ENCODE measurements at places on chromosomes 13 and 19.

DNA sequence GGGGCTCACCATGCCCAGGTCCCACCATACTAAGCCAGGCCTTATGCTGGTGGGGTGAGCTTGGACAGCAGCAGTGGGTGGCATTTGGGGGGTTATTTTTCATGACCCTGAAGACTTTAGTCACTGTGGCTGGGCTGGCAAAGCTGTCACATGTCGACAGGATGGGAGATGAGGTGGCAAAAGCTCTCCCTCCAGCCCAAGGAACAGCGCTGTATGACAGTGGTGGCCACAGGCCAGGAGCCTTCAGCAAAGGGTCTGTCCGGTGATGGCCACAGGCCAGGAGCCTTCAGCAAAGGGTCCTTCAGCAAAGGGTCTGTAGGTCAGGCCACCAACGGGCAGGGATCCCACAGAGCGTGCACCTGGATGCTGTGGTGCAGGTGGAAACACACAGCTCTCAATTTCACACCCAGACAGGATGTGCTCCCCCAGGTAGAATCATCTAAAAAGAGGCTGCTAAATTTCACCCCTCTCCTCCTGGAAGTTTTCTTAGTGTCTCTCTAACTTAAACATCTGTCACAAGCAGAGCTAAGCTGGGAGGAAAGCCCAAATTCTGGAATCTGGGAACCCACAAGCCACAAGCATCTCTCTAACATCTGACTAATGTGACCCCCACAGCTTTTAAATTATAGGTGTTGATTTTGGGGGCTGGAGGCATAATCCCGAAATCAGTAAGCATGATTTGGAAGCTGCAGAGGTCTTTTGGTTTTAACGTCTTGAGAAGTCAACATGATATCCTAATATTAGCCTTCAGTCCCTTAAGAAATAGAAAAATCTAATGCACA lies 23.0 kb downstream of the COL4A1 start:
- DNase-seq, result no peak

GRCh38 chr19:58380037-58380661 lies 681 bp downstream of the ZNF837 start:
- no peak for DNase-seq

DNA sequence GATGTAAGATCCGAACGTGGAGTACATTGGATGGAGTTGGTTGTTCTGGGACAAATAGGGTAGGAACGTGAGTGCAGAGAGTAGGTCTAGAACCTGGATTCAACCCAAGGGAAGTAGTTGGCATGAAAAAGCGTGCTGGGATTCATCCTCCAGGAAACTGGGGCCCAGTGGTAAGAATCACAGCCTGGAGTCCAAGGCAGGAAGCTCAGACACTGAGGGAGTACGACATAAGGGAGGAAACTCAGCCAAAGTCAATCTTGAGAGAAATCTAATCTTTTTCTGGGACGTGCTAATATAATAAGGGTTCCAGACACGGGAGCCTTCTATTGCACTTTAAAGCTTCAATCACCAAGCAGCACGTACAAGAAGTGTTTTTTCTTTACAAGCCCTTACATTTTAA lies 46.4 kb downstream of the DLEU7 start:
- no peak for DNase-seq

DNA sequence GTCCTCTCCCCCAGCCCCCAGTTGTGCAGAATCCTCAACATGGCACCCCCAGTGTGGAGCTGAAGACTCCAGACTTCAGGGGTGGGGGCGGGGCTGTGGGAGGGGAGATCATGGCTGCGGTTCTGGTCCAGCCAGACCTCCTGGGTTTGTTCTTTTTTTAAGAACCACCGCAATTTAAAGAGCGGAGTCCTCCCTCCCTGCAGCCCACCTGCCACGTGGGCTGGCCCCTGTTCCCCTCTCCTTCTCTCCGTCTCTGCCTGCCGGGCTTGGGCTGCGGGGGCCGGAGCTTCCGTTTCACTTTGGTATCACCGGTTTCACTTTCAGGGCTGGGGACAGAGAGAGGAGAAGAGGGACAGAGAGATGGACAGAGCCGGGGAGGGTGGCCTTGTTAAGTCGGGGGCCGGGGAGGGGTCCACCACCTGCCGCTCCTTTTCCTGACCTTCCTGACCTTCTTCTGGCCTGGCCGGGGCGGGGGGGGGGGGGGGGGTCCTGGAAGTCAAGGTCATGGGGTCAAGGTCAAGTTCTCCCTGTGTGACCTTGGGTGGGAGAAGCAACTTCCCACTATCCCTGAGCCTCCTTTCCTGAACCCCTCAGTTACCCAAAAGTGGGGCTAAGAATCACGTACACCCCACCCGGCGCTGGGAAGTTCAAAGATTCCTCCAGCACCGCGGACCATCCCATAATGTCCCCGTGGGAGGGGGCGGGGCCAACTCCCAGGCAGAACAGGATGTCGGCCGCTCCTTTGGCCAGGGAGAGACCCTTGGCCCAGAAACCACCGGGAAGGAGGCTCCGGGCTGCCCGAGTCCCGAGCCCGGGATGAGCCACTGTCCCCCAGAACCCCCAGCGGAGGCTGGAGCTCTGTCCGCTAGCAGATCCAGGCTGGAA lies 11.3 kb upstream of the ZBTB7A start:
- DNase-seq, result no peak

GRCh38 chr13:63942372-63942771 lies 2526.7 kb upstream of the PCDH20 start:
- DNase-seq, result no peak

DNA sequence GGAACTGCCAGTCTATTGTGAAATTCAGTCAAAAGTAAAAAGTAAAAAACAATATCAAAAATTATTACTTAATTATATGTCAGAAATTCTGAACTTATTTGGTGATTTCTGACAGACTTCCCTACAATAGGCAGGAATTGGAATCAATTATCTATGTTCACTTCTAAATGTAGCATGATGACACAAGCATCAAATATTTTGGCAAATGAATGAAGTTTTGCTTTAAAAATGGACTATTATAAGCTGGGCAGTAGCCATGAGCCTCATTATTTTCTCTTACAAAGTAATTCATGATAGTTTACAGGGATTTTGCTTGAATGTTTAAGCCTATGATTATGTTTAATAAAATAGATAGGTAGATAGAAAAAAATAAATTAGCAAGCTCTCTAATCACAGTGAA lies 582.6 kb downstream of the SLITRK6 start:
- no peak for DNase-seq

DNA sequence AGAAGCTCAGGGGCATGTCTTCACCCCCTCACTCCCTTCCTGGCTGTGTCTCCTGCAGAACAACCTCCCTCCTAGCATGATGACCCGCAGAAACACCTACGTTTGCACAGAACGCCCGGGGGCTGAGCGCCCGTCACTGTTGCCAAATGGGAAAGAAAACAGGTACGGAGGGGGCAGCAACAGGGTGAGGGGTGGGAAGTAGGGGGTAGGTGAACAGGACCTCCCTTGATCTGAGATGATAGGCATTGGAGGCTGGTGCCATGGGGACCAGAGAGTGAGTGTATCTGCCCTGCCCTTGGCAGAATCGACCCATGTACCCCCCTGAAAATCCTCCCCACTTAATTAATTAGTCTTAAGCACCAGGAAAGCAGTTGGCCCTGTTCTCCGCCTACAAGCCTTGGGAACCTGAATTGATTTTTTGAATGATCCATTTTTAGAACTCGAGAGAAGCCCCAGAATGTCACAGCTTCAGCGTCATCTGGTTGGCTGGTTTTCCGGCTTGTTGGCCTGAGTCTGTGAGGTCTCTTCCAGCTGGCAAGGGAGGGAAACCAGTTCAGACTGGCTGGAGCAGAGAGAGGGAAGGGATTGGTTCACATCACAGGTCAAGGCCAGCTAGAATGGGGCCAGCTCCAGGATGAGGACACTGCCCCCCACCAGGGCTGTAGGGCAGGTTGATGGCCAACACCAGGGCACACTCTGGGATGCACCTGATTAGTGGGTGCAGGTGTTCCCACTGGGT lies 28.2 kb downstream of the CKM start:
- no peak for DNase-seq

- no peak for DNase-seq
Measured at GRCh38 chr13:39217471-39217870, 179.2 kb downstream of the NHLRC3 start.

DNA sequence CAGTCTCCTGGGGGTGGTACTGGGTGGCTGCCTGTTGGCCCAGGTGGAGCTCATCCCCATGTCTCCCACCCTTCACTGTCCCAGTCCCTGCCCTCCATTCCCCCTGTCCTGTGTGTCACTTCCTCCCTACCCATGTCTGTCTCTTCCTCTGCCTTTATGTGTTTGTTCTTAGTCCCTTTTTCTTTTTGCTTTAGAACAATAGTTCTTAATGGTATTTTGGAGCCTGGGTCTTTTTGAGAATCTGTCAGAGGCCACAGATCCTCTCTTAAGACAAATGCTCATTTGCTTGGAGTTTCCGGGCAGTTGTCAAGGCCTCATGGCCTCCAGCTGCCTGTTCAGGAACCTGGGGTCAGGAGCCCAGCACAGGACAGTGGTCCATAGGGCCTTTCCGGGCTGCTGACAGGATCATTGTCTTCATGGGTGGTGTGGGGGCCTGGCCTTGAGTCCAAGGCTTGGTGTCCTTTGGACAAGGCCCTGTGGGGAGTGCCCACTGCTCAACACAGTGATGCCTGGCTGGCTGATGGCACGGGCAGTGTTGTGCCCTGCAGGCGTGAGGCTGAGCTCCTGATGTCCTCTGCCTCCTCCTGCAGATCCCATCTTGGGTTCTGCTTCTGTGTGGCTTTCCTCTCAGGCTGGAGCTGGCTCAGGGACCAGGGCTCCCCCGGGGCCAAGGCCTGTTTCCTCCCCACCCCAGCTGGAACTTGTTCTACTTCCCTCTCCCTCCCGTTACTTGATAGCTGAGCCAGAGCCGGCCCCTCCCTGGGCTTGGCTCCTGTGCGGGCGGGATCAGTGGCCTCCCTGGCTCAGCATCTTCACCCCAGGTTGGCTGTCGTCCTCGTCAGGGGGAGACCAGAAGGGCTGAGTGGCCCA lies 3.5 kb downstream of the EGLN2 start:
- DNase-seq, result no peak

GRCh38 chr19:2503521-2504109 lies 27.7 kb downstream of the GADD45B start:
- peak; percentile 50 for DNase-seq

- DNase-seq, result peak; percentile 11
Measured at GRCh38 chr19:1168572-1169410, 5.3 kb downstream of the SBNO2 start.

GRCh38 chr19:4932711-4933110 lies 23.4 kb downstream of the UHRF1 start:
- DNase-seq, result no peak

DNA sequence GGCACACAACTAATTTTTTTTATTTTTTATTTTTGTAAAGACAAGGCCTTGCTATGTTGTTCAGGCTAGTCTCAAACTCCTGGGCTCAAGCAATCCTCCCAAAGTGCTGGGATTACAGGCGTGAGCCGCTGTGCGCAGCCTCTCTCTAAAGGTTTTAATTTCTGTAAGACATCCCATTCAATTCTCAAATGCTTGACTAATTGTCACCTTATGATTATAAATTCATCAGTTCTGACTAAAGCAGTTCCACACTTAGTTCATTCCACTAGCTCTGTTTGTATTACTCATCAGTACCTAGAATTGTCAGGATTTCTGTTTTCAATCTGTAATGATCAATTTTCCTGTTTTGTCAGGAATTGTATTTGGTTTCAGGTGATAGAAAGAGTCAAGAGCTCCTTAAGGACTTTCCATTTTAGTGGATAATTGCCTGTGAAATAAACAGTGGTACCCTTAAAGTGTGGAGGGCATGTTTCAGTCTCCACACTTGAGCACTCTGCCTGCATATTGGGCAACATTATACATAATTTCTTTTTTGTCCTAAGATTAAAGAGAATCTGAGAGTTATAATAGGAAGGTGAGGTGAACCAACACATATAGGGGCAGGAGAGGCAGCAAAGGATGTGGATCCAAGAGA lies 27.6 kb downstream of the GPALPP1 start:
- DNase-seq, result no peak

- DNase-seq, result no peak
Measured at GRCh38 chr13:61277586-61278276, 137.9 kb downstream of the PCDH20 start.

- DNase-seq, result no peak
Measured at GRCh38 chr13:70814684-70815083, 706.4 kb upstream of the KLHL1 start.

- DNase-seq, result no peak
Measured at GRCh38 chr13:35916146-35916545, 215.0 kb downstream of the DCLK1 start.

DNA sequence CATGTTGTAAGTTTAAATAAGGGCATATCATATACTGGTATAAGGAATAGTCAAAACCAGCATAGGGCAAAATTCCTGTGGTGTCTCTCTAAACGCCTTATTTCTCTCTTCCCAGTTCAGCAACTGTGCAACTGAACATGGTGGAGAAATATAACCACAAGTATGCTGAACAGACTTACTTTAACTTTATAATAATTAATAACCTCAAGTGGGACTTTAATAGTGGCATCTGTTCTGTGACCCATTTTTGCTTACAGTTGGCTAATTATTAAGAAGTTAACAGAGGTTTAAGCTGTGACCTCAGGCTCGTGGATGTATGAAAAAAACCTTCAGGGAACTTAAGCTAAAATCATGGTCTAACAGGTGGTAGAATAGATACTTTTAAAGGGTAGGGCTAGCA lies 54.3 kb downstream of the MICU2 start:
- no peak for DNase-seq

DNA sequence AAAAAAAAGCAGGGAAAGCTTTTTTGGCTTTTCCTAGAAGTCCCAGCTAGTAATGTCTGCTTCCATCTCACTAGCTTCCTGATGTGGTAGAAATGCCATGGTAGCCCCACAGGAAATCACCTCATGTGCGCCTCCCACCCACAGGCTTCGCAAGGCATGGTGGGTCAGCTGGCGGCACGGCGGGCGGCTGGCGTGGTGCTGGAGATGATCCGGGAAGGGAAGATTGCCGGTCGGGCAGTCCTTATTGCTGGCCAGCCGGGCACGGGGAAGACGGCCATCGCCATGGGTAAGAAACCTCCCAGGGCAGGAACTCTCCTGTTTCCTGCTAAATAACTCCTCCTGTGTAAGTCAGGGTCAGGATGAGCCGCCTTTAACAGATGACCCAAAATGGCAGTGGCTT lies 10.4 kb downstream of the RUVBL2 start:
- no peak for DNase-seq

DNA sequence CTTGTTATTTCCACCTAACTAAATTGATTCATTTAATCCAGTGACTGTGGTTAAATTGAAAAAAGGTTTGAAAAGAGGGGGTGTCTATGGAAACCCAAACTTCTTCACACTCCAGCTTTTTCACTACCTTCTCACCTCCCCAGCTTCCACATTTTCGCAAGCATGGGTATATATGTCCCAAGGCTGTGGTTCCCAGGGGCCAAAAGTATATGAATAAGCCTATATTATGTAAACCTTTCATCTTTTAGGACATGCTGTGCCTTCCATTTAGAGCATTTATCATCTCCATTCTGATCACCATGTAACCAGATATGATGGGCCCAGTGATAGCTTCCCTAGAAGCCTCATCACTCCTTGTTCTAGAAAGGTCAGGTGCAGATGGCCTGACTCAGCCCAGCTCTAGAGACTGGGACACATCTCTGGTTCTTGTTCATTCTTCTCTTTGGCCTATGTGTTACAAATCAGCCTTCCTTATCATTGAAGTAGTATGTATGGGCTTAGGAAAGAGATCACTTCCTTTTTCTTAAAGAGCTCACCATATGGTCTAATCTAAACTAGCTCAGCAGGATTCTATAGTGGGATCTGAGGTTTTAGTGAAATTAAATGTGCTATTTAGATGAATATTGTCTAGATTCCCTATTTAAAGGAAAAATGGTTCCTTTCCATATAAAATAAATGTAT lies 19.5 kb upstream of the ARL11 start:
- DNase-seq, result no peak

GRCh38 chr19:41871573-41872383 lies 5.3 kb upstream of the CD79A start:
- DNase-seq, result no peak

GRCh38 chr13:53121919-53122318 lies 93.3 kb downstream of the OLFM4 start:
- DNase-seq, result no peak
